ENCODE measurements at places on chromosomes 6 and 20.

DNA sequence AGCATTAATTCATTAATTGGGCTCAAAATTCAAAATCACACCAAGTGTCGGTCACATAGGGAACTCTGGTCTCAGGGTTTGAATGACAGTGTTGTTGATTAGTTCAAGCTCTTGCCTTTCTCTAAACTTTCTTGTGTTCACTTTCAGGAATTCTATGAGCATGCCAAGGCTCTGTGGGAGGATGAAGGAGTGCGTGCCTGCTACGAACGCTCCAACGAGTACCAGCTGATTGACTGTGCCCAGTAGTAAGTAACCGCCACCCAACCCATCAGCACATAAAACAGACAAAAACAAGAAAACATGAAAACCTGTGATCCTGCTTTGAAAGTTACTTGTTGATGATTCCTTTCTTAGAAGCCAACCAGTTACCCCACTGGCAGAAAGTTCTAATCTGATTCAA, 52.7 kb downstream of the GNAS start:
- H3K36me3 ChIP-seq = peaks cover 26% of the 10 kb centered on the region
- peak overlapping the region; percentile 98 for H3K27ac ChIP-seq
- peaks cover 69% of the 10 kb centered on the region for H3K4me1 ChIP-seq
- no peak overlapping the region for H3K4me3 ChIP-seq

GRCh38 chr20:31515775-31516107, 1.5 kb downstream of the HM13 start:
- H3K4me1 ChIP-seq = peaks cover 24% of the 10 kb centered on the region
- H3K27ac ChIP-seq = peak overlapping the region; percentile 93
- DNase-seq = peak; percentile 85

GRCh38 chr20:62748311-62748710, 39.7 kb downstream of the NTSR1 start:
- no peaks in the 10 kb centered on the region for H3K4me1 ChIP-seq
- H3K36me3 ChIP-seq = no peaks in the 10 kb centered on the region
- no peak for DNase-seq
- no peak overlapping the region for H3K27ac ChIP-seq

DNA sequence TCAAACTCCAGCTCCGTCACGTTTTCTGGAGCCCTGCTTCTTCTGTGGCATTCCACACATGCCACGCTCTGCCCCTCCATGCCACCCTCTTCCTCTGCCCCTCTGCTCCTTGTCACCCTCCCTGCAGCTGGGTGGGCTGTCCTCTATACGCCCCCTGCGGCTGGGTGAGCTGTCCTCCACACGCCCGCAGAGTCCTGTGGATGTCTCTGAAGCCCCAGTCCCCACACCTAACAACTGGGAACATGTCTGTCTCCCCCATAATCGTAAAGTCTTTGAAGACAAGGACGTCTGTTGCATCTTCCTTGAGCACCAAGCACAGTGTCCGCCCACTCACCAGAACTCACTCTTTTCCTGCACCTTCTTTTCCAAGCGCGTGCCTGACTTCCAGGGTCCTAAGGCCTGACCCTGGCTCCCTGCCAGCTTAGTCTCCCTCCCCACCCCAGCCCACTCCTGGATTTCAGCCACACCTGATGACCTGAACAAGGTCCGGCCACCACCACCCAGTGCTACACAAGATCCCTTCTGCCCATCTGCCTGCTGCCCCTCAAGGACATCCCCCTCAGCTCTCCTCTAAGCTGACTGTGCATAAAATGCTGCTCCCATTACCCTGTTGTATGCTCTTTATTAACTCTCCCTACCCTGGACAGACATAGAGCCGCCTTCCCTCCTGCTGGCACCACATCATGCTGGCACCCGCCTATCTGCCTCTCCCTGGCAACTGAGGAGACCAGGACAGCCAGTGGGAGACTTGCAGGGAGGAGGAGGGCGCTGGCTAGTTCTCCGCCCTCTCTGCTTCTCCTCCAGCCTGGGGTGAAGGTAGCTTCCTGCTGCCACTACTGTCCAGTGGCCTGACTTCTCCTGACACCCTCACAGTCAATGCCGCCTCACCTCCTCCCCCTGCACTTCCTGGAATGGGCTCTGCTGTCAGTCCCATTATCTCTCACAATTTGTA, 10.7 kb upstream of the PRR18 start:
- no peak overlapping the region for H3K4me3 ChIP-seq
- H3K4me1 ChIP-seq = no peaks in the 10 kb centered on the region
- H3K36me3 ChIP-seq = no peaks in the 10 kb centered on the region
- DNase-seq = no peak
- H3K27ac ChIP-seq = no peak overlapping the region

DNA sequence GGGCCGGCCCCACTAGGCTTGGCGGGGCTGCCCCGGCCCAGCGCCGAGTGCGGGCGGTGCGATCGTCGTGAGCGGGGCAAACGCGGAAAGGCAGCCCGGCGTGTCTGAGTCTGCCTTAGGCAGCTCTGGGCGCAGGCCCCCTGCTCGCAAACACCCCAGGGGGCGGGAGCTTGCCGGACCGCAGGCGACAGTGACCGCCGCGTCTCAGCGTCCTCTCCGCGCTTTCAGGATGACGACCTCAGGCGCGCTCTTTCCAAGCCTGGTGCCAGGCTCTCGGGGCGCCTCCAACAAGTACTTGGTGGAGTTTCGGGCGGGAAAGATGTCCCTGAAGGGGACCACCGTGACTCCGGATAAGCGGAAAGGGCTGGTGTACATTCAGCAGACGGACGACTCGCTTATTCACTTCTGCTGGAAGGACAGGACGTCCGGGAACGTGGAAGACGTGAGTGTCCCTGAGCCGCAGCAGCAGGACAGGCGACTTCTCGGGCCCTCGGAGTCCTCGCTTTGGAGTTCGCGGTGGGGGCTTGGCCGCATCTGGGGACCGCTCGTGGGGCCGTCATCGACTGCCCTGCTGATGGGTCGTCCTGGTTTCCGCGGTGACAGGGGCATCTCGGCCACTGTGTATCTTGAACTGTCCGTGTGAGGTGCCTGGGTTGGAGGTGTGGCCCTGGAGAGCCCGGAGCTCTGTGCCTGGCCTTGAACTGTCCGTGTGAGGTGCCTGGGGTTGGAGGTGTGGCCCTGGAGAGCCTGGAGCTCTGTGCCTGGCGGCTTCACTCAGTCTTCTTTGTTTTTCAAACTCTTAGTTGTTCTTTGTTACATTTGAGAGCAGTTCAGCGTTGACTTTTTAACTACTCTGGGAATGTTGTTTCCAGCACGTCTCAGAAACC, 786 bp downstream of the ADRM1 start:
- H3K36me3 ChIP-seq = peaks cover 15% of the 10 kb centered on the region
- H3K27ac ChIP-seq = peak overlapping the region; percentile 56
- peak overlapping the region; percentile 85 for H3K4me3 ChIP-seq
- peak; percentile 26 for DNase-seq

- no peak overlapping the region for H3K27ac ChIP-seq
- no peak for DNase-seq
- no peak overlapping the region for H3K4me3 ChIP-seq
- no peaks in the 10 kb centered on the region for H3K4me1 ChIP-seq
- peaks cover 75% of the 10 kb centered on the region for H3K27me3 ChIP-seq
These were observed 587 bp downstream of the IP6K3 start for GRCh38 chr6:33746036-33746600.

All from MM.1S (cell line).